Activated T-cell treated with anti-CD3 and anti-CD28 coated beads, Interleukin-2, amount 50 U/mL, for 72 hours (primary cell): ENCODE measurements at places on chromosomes 11 and 22. TPM values are rescaled to one million over a fixed set of nuclear protein-coding genes. Genes with fewer than 3 reads are reported as not detected.

DNA sequence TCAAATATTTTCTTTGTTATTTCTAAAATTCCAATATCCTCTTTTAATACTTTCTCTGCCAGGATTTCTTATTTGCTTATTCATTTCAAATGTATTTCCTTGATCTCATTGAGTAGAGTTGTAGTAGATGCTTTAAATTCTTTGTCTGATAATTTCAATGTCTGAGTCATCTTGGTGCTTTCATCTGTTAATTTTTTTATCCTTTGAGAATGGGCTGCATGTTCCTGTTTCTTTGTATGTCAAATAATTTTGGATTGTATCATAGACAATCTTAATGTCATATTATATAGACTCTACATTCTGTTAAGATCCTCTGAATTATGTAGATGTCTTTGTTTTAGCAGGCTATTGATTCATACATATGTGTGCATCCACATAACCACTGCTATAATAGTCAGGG, 57.5 kb downstream of the MYEOV start:
- no peak overlapping the region for H3K27ac ChIP-seq
- no peak for DNase-seq
- peaks cover 9% of the 10 kb centered on the region for H3K4me1 ChIP-seq
- no peak overlapping the region for H3K4me3 ChIP-seq

DNA sequence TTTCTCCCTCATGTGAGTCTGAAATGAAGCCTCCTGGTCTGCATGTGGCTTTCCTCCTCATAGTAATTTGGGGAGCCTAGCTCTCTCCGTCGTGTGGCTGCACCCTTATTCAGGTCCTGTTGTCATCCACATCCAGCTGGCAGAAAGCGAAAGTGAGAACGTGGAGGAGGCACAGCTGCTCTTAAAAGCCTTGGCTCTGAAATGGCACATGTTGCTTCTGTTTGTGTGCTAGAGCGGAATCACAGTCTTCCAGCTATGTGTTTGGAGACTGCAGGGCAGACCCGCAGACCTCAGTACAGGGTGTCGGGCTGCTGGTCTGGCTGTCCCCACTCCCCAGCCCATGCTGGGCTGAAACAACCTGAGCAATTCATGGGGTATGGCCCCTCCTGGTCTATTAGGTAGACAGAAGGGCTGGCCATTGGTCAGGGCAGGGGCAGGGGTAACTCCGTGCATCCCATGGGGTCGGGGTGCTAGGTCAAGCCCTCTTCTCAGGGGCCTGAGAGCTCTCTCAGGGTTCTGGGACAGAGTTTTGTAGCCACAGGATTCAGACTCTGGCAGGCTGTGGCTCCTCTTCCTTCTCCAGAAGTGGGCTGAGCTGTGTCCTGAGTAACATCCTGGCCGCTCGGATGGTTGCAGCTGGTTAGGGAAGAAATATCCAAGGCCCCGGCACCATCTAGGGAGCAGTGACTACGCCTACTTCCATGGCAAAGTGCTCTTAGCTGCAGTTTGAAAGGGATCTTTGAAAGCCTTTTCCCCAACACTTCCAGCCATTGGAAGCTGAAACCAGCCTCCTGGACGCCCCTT, 50.6 kb downstream of the C11orf96 start:
- H3K27me3 ChIP-seq, result no peaks in the 10 kb centered on the region
- no peak overlapping the region for H3K27ac ChIP-seq
- no peak for DNase-seq
- H3K36me3 ChIP-seq, result no peaks in the 10 kb centered on the region
- H3K4me1 ChIP-seq, result no peaks in the 10 kb centered on the region

DNA sequence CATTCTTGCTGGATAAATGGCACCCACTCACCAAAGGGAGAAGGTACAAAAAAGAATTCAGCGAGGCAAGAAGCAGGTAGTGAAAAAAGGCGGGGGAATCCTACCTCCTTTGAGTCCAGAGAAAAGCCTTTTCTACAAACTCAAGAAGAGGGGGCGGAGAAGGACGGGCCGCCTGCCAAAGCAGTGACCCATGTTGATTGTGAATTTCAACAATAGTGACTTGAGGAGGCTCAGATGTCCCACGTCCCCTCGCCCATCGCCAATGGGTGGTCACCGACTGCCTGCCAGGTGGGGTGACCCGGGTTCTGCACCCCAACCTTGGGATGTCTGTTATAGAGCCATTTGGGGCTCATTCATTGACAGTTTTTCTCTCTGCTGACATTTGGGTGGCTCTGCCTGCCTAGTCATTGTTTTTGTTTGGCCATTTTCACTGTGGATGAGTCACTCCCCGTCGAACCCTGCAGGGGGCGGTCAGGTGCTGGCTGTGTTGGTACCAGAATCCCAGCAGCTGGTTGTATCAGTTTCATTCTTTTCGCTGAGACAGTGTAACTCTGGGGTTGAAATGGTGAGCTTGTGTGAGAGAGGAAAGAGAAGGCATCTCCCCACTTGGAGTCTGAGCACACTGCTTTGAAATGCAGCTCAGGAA, 163.4 kb upstream of the NCAM1 start:
- H3K27me3 ChIP-seq, result peaks cover 4% of the 10 kb centered on the region
- H3K4me1 ChIP-seq, result no peaks in the 10 kb centered on the region
- no peaks in the 10 kb centered on the region for H3K36me3 ChIP-seq
- H3K4me3 ChIP-seq, result no peak overlapping the region

GRCh38 chr11:898143-898511, 12.5 kb downstream of the CHID1 start:
- no peak overlapping the region for H3K27ac ChIP-seq
- peaks cover 4% of the 10 kb centered on the region for H3K36me3 ChIP-seq
- no peak overlapping the region for H3K4me3 ChIP-seq
- no peak for DNase-seq

The CBY1 gene
- total RNA-seq, result 26.2 TPM

The SPI1 gene
- total RNA-seq, result 0.35 TPM

- H3K27ac ChIP-seq, result no peak overlapping the region
- H3K36me3 ChIP-seq, result no peaks in the 10 kb centered on the region
- no peaks in the 10 kb centered on the region for H3K4me1 ChIP-seq
- peaks cover 23% of the 10 kb centered on the region for H3K27me3 ChIP-seq
- no peak overlapping the region for H3K4me3 ChIP-seq
These were observed 11.0 kb upstream of the NECTIN1 start for GRCh38 chr11:119739975-119740374.
